ENCODE measurements at places on chromosomes 2 and 18. TPM values are rescaled to one million over a fixed set of nuclear protein-coding genes. Genes with fewer than 3 reads are reported as not detected.

Gene LGALSL
- total RNA-seq, result 1.2 TPM

Gene ALLC
- total RNA-seq, result not detected

Gene NEU4
- total RNA-seq, result not detected

Gene FER1L5
- not detected for total RNA-seq

Gene DRC1
- not detected for total RNA-seq

Gene INHBB
- not detected for total RNA-seq

Gene PLB1
- total RNA-seq, result 0.74 TPM

Gene TNFAIP6
- total RNA-seq, result not detected

GRCh38 chr18:8561123-8561910 lies 47.9 kb upstream of the RAB12 start:
- no peak for DNase-seq
- H3K4me3 ChIP-seq, result no peak overlapping the region
- no peaks in the 10 kb centered on the region for H3K36me3 ChIP-seq

DNA sequence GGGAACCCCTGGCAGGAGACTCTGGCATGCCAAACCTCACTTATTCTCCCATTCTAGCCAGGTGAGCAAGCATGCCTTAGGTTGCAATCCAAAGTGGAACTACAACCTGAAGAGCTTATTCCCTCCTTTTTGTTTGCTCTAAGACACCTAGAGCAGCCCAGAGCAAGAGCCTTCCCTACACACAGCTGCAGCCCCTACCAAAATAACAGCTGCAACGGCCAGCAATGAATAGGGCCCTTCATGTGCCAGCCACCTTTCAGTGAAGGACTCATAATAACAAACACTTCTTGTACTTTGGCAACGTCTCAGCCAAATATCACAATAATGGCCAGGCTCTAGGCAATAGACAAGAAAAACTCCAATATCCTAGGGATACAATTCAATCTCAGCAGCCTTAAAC lies 178.7 kb downstream of the ALK start:
- H3K27ac ChIP-seq, result no peak overlapping the region
- no peaks in the 10 kb centered on the region for H3K4me1 ChIP-seq
- no peak for DNase-seq
- H3K27me3 ChIP-seq, result peaks cover 7% of the 10 kb centered on the region
- H3K4me3 ChIP-seq, result no peak overlapping the region

DNA sequence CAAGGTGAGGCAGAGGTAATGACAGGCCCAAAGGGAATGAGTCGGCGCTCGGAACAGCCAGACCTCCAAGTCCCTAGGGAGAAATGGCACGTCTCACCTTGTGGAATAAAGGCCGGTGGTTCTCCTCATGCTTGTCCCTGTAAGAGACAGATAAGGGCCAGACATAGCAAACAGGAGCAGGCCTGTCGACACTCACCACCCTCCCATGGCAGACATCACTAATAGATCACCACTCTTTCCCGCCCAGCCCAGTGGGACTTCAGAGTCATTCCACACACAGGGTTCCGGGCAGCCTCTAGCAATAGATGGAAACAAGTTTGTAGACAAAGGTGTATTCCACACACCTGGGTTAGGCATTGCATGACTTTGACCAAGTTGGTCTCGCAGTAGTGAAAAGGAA lies 6.3 kb downstream of the DNPEP start:
- H3K36me3 ChIP-seq, result peaks cover 39% of the 10 kb centered on the region
- no peak overlapping the region for H3K27ac ChIP-seq
- DNase-seq, result no peak

DNA sequence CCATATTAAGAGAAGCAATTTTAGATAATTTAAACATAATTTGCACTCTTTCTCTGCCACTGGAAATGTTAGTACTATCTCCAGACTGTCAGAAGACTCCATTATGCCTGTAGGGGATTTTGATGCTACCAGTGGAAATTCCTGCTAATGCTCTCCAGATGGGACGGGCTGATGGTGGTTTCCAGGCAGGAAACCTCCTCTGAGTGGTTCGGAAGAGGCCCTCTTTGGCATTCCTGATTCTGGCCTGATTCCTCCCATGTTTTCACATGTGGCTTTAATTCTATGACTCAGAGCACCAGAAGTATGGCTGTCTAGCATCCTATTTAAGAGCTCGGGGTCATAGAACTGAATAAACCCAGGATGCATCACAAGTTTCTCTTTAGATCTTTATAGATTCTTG lies 70.9 kb upstream of the ST6GAL2 start:
- no peaks in the 10 kb centered on the region for H3K4me1 ChIP-seq
- no peaks in the 10 kb centered on the region for H3K36me3 ChIP-seq
- DNase-seq, result no peak
- no peak overlapping the region for H3K4me3 ChIP-seq
- H3K27me3 ChIP-seq, result no peaks in the 10 kb centered on the region

- H3K27me3 ChIP-seq, result no peaks in the 10 kb centered on the region
- peak overlapping the region; percentile 60 for H3K4me3 ChIP-seq
- peaks cover 45% of the 10 kb centered on the region for H3K36me3 ChIP-seq
Measured at GRCh38 chr2:218284106-218284811, 8.0 kb downstream of the TMBIM1 start.

DNA sequence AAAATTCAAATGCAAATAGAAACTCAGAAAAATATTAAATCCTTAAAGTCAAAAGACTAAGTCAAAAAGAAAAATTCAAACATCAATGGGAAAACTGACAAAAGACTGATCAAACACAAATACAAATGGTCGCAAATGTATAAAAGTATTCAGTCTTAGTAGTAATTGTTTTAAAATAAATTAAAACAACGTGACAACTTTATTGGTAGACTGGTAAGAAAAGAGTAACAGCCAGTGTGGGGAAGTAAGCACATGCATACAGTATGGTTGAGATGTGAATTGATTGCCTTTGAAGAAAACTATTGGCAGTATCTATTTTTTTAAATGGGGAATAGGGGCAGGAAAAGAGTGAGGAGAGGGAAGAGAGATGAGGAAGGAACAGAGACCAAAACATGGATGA lies 9.8 kb downstream of the TMEM131 start:
- no peak for DNase-seq
- no peak overlapping the region for H3K4me3 ChIP-seq
- no peak overlapping the region for H3K27ac ChIP-seq
- H3K4me1 ChIP-seq, result peaks cover 5% of the 10 kb centered on the region

DNA sequence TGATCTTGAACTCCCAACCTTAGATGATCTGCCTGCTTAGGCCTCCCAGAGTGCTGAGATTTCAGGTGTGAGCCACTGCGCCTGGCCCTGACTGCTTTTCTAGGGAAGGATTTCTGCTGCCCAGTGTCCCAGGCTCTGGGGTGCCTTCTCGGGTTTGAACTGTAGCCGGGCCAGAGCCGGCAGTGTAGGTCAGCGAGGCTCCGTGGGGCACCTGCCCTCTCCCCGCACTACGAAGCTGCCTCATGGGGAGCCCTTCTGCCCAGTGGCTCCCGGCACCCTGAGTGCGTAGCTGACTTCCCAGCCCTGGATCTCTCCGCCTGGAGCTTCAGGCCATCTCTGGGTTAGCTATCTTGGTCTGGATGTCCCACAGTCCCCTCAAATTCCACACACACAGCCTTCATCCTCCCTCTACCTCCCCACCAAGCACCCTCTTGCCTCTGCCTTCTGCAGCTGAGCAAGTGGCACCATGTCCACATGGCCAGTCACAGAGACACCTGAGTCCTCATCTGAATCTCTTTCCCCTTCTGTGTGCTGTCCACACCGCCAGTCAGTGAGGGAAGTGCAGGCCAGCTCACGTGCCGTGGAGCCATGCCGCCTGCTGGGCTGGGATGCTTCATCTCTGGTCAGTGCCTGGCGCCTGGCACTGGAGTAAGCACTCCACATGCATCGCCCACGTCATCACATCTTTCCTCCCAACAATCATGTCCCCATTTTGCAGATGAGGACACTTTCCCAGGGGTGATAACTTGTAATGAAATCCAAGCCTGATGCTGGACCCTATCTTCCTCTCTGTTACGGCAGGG lies 69.2 kb downstream of the EDAR start:
- no peaks in the 10 kb centered on the region for H3K36me3 ChIP-seq
- DNase-seq, result no peak
- H3K27ac ChIP-seq, result no peak overlapping the region
- H3K27me3 ChIP-seq, result no peaks in the 10 kb centered on the region
- H3K4me1 ChIP-seq, result no peaks in the 10 kb centered on the region

DNA sequence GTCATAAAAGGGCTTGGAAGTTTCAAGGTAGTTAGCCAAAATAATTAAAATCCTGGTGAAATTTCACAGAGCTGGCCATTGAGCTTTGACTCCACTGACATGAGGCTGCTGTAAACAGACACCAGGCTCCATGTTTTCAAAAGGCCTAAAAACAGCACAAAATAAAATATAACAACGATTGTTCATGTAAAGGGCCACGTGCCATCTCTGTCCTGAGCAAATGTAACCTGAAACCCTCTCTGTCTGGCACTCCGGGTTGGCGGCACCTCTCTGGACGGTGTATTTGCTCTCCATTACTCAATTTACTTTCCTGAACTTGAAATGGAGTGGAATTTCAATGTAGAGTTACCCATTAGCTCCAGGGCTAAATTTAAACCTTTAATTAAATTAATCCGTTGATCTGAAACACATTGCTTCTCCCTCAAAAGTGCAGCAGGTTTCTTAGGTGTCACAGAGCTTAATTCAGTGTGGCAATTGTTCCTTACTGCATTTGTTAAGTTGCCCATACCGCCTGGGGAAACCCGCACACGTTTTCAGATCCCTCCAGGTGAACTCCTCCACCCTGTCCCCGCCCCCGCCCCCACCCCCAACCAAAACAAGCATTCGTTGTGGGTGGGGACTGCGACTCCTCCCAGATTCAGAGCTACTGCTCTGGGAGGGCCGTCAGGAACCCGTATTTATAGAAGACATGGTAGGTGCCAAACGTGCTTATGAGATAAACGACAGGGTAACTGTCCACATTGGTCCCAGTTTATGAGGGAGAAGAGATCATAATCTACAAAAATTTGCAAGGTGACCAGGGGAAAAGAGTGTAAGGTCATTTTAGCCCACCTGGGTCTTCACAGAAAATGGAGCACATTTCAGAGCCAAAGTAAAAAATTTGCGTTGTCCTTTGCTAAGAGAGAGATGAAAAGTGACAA lies 1.2 kb upstream of the CABLES1 start:
- H3K4me3 ChIP-seq, result peak overlapping the region; percentile 75
- no peaks in the 10 kb centered on the region for H3K36me3 ChIP-seq
- peak overlapping the region; percentile 71 for H3K27ac ChIP-seq
- H3K27me3 ChIP-seq, result peaks cover 38% of the 10 kb centered on the region

DNA sequence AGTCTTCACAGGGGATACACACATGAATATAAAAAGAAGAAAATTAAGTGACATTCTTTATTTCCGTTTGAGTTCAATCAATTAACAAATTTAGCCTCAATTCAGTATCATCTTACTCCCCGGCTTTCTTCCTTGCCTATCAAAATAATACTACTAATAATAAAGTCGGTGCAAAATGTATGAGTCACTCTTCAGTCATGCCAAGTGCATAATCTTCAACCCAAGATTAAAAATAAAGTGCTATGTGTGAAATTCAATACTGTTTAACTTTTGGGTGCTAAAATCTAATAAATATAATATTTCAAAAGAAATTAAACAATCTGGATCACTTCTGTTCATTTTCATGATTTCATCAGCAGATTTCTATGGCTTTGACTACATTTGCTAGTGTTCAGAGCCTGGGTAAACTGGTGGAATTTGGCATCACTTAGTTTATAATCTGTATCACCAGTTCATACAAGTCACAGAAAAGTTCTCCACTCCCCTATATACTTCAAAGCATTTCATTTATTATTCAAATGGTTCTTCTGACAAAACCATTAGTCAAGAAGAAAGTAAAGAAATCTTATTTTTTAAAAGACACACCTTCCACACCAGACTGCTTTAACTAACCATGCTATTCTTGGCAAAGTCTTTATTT lies 183.6 kb downstream of the THADA start:
- H3K27ac ChIP-seq, result no peak overlapping the region
- peaks cover 8% of the 10 kb centered on the region for H3K4me1 ChIP-seq
- no peak for DNase-seq

- H3K4me3 ChIP-seq, result no peak overlapping the region
- H3K4me1 ChIP-seq, result no peaks in the 10 kb centered on the region
- no peak for DNase-seq
- H3K27ac ChIP-seq, result no peak overlapping the region
Measured at GRCh38 chr2:186229265-186229664, 256.8 kb upstream of the ZC3H15 start.

DNA sequence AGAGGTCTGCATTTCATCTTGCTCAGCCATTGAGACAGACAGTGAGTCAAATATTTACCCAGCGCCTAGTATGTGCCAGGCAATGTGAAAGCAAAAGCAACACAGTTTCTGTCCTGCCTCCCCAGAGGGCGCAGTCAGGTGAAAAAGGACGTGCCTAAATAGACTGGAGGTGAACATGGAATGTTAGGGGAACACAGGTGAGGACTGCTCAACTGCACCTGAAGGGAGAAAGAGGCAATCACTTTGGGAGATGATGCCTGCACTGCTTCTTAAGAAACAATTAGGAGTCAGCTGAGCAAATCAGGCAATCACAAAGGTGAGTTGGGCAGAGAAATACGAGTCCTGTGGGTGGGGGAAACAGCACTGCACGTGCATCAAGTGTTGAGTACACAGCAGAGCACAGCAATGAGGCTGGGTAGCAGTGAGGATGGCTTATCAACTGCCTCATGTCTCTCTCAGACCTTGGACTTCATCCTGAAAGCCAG lies 218.3 kb upstream of the SMAD7 start:
- H3K27ac ChIP-seq, result no peak overlapping the region
- no peaks in the 10 kb centered on the region for H3K27me3 ChIP-seq
- H3K4me3 ChIP-seq, result no peak overlapping the region
- peaks cover 15% of the 10 kb centered on the region for H3K36me3 ChIP-seq

DNA sequence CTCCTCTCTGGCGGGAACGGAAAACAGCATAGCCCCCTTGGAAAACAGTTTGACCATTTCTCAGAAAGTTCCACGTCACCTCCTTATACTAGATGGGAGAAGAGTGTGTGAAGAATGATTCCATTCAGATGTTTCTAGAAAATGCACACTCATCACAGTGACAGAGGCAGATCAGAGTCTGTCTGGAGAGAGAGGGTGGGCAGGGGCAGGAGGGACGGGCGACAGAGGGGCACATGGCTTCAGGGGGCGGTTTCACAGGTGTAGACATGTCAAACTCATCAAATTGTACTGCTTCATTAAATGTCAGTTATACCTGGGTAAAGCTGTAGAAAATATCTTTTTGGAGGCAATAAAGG lies 88.8 kb upstream of the TAF1B start:
- H3K27ac ChIP-seq, result peak overlapping the region; percentile 78
- H3K4me1 ChIP-seq, result peaks cover 57% of the 10 kb centered on the region
- peak overlapping the region; percentile 75 for H3K4me3 ChIP-seq
- no peak for DNase-seq

DNA sequence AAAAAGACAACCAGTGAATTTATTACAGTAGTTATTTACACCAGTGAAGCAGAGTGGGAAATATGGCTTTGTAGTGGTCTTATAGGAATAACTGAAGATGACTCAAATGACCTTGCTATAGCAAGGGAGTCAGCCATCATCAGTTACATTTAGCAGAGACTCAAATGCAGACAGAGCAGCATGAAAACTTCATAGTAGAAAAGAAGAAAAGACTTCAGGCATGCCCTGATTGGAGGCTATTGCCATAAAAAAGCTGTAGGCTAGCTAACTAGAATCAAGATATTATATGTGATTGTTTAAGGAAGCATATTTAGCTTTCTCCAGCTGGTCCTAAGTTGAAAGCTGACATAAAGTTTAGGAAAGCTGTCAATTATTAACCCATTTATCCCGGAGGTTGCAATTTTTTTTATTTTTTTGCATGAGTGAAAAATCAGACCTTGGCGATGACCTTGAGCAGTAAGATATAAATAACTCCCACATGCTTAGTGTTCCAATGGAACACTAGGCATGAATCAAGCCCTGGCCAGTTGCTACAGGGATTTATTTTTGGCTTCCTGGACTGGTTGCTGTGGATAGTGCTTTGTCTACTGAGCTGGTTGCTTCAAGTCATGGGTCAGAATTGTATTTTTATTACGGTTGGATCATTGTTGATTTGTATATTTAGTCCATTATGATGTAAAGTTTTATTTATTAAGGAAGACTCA lies 675.6 kb upstream of the VRK2 start:
- no peaks in the 10 kb centered on the region for H3K4me1 ChIP-seq
- H3K27ac ChIP-seq, result no peak overlapping the region
- H3K4me3 ChIP-seq, result no peak overlapping the region
- no peaks in the 10 kb centered on the region for H3K27me3 ChIP-seq
